ENCODE measurements at places on chromosomes 3 and 15.

GRCh38 chr3:53478166-53478830 lies 16.1 kb upstream of the CACNA1D start:
- DNase-seq, result no peak

GRCh38 chr3:187967993-187968392 lies 186.0 kb upstream of the LPP start:
- no peak for DNase-seq

- DNase-seq, result no peak
Observed at GRCh38 chr15:68592544-68592943, 13.8 kb downstream of the CORO2B start.

DNA sequence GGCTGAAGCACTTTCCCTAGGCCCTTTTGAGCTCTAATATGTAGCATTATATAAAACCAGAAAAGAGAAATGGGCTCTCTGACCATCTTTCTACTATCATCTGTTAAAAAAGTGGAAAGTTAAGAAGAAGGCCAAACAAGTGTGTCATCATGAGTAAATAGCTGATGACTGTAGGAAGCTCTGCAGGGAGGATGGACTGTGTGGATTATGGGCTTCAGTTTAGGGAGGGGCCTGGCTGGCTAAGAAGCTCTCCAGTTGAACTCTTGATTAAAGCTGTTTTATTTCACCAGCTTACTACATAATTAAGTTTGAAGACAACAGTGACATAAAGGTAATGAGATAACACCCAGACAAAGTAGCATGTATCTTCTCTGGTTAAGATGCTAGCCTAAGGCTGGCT lies 30.6 kb downstream of the INTS14 start:
- DNase-seq, result no peak

DNA sequence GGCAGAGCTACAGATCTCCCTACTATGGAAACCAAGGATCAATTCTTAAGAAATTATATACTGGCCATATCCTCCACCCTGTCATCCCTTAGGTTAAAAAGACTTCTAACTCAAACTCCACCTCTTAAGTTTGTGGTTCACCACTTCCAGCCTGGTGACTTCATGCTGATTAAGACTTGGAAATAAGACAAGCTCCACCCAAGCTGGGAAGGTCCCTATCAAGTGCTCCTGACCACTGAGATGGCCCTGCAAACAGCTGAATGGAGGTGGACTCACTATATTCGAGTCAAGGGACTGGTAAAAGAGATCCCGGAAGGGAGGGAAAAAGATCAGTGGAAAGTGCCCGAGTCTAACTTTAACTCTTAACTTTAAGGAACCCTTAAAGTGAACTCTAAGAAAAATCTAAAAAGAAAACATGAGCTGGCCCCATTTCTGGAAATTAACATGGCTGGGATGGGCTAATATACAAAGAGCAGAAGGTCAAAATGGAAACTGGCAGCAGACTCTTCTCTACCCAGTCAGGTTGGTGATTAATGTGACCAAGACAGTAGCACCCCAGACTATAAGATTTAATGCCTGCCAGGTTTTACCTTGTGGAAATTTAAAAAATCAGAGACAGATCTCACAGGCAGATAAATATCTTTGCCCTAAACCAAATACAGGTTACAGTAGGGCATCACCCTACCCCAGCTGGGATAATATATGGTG lies 43.9 kb downstream of the PPCDC start:
- DNase-seq, result peak; percentile 56

GRCh38 chr15:100995471-100996430 lies 76.6 kb downstream of the LRRK1 start:
- DNase-seq, result no peak

- DNase-seq, result peak; percentile 23
Observed at GRCh38 chr15:90988296-90988695, 6.0 kb downstream of the PRC1 start.

DNA sequence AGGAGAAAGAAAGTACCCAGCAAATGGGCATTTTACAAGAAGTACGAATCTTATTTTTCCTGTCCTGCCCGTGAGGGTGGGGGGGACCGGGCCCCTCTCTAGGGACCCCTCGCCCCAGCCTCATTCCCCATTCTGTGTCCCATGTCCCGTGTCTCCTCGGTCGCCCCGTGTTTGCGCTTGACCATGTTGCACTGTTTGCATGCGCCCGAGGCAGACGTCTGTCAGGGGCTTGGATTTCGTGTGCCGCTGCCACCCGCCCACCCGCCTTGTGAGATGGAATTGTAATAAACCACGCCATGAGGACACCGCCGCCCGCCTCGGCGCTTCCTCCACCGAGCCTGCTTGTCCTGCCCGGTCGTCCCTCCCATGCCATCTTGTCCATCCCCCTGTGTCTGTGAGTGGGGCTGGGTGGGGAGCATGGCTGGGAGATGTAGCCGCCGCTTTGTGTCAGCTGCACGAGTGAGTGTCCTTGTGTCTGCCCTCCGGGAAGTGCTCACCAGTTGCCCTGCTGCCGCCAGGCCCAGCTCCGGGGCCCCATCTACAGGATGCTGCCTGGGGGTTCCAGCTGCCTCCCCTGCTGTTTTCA lies 9.7 kb upstream of the LMAN1L start:
- no peak for DNase-seq

- no peak for DNase-seq
Observed at GRCh38 chr15:72472992-72473610, 1.0 kb upstream of the ARIH1 start.
